Activated T-cell treated with anti-CD3 and anti-CD28 coated beads, Interleukin-2, amount 50 U/mL, for 24 hours (primary cell): ENCODE measurements at places on chromosomes 3 and 15.

- no peak for DNase-seq
Measured at GRCh38 chr3:177594096-177594495, 396.8 kb upstream of the TBL1XR1 start.

DNA sequence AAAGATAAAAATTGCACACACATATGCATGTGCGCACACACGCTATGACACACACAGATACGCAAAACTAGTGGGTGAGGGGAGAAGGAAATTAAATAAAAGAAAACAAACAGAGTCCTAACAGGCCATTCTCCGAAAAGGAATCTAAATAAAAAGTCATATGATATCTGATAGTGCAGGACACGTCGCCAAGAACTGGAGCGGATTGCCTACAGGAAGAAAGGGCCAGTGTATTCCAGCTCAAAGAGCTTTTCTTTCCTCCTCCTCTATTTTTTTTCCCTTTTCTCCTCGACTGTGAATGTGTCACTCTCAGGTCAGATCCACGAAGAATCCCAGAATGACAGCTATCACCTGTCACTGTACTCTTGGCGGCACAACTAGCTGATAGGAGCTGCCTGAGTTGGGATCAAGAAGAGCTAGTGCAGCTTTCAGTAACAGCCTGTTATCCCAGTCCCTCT, 157.8 kb downstream of the TIGIT start:
- no peak for DNase-seq

GRCh38 chr15:32851572-32851971, 133.8 kb downstream of the GREM1 start:
- no peak for DNase-seq

GRCh38 chr15:60901647-60902046, 327.5 kb downstream of the RORA start:
- peak; percentile 40 for DNase-seq

DNA sequence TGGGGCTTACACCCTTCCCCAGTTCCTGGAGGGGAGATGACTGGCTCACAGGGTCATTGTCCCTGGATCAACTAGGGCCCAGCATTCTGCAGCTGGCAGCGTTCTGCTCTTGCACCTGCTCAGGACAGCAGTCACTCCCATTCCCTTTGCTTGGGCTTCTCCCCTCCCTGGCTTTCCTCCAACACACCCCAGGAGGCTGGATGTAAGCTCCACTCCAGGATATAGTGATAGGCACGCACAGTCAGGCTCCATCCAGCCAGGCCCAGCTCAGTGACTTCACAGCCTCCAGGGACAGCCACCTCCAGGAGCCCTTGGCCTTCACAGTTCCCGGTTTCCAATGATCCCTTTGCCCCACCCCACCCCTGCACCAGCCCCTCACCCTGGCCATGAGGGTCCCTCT, 1.9 kb downstream of the SPTBN5 start:
- DNase-seq, result no peak

- DNase-seq, result no peak
Measured at GRCh38 chr3:121626495-121626894, 33.3 kb downstream of the FBXO40 start.

DNA sequence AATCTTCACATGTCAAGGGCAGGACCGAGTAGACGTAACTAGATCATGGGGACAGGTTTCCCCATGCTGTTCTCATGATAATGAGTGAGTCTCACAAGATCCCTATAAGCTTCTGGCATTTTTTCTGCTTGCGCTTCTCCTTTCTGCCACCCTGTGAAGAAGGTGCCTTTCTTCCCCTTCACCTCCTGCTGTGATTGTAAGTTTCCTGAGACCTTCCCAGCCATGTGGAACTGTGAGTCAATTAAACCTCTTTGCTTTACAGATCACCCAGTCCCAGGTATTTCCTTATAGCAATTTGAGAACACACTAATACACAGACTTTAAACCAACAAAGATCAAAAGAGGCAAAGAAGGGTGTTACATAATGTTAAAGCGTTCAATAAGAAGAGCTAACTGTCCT, 156.6 kb upstream of the UBE2E2 start:
- DNase-seq, result no peak
